Cerebellum (tissue), 4 donors: ENCODE measurements at places on chromosomes 3 and 15.
A peak's percentile ranks its signal among the peaks of the same experiment; 100 is the strongest.

- no peak for DNase-seq
These were observed 59.6 kb downstream of the COL6A6 start for GRCh38 chr3:130576375-130577266.

- no peak for DNase-seq
These were observed 46.9 kb upstream of the SLC7A14 start for GRCh38 chr3:170632780-170633179.

GRCh38 chr3:12556314-12556689, 585 bp upstream of the MKRN2 start:
- no peak for DNase-seq

- no peak for DNase-seq
These were observed 681 bp upstream of the IL17RE start for GRCh38 chr3:9901967-9902366.

DNA sequence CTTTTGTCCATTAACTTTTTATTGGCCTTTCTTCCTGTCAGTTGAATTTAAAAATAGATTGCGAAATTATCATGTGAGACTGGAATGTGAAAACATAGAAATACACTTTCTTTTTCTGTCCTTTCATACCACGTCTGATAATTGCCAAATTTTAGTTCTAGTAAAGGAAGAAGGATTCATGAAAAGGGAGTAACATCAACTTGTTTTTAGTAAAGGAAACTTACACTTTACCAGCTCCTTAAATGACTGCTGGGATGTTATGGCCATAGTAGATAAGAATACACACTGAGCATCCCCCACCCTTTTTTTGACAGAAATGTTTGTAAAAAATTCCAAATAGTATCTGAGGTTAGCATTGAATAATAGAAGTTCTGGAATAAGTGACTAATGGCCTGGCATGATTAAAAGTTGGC, 137.9 kb downstream of the NEO1 start:
- DNase-seq = no peak

GRCh38 chr15:75650908-75651809, 3.4 kb downstream of the SNX33 start:
- DNase-seq = no peak

- DNase-seq = no peak
These were observed 243.7 kb downstream of the CHST2 start for GRCh38 chr3:143363276-143363675.

DNA sequence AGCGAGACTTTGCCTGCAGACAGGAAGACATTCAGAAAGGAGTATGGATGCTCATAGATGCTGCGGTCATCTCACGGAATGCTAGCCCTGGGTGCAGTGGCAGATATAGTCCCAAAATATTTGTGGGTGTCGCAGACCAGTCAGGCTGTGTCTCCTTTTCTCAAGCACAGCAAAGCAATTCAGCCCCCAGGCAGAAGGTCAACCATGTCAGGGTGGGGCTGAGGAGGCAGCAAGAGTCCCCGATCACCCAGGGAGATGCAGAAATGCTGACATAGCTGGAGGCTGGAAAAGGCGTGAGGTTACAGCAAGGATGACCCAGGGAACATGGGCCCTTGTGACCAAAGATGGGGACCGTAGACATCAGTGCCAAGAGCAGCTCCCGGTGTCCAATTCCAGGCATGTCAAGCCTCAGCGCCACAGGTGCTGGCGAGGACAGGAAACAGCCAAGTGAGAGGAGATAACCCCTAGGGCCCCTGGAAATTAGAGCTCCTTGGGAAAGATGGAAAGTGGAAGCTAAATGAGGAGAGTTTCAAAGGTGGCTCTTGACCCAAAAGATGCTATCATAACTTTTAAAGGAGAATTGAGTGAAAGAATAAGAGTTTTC, 81.2 kb upstream of the ABHD17C start:
- DNase-seq = no peak

GRCh38 chr15:100033140-100033857, 300.1 kb upstream of the LYSMD4 start:
- no peak for DNase-seq

- peak; percentile 32 for DNase-seq
These were observed 86.6 kb downstream of the GPR156 start for GRCh38 chr3:120198305-120198878.

DNA sequence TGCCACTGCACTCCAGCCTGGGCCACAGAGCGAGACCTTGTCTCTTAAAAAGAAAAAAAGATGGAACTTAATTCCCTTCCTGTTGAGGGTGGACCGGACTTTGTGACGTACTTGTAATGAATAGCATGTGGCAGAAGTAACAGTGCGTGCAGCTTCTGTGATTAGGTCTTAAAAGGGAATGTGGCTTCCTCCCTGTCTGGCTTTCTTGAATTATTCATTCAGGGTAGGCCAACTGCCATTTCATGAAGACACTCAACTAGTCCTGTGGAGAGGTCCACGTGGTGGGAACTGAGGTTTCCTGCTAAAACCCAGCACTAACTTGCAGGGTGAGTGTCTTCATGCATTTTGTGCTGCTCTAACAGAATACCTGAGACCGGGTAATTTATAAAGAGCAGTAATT, 98.9 kb upstream of the PIAS1 start:
- DNase-seq = no peak

DNA sequence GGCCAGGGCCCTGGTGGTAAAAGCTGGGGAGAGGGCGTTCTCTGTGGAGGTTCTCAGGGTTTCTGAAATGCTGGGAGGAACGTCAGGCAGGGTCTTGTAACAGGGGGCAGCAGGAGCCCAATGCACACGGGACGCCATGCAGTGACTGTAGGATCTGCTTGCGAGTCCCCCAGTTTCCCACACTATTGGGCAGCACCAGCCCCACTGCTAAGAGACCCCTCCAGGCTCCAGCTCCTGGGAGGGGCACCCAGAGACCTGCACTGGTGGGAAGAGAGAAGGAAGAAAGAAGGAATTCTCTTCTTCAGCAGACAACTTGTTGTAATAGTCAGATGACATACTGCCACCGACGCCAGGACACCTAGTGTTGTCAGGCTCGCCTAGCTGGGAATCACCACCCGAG, 55.2 kb upstream of the RNF7 start:
- DNase-seq = no peak

GRCh38 chr3:31836131-31837075, 144.7 kb downstream of the OSBPL10 start:
- DNase-seq = no peak
